ENCODE measurements at places on chromosomes 16 and 17.

DNA sequence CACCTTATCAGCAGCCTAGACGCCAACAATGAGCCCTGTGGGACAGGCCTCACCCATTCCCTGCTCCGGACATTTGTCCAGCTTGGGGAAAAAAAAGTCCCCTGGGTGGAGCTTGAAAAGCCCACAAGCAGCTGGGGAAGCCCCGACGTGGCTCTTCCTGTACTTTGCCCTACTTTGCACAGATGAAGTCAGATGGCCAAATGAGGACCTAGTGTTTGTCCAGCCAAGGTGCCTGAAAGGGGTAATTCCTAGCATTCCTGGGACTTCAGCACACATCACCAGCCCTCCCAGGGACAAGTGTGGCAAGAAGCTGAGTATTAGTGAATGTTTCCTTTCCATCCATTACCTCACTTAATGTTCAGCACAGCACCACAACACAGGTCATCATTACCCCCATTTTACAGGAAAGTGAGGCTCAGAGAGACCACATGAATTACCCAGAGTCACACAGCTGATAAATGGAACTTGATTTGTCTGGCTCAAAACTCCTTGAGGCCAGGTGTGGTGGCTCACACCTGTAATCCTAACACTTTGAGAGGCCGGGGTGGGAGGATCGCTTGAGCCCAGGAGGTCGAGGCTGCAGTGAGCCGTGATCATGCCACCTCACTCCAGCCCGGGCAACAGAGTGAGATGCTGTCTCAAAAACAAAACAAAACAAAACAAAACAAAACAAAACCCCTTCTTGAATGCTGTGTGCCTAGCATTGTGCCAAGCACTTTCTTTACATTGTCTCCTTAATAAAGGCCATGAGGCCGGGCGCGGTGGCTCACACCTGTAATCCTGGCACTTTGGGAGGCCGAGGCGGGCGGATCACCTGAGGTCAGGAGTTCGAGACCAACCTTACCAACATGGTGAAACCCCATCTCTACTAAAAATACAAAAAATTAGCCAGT is 19.9 kb upstream of the PLLP start:
- DNase-seq, result peak; percentile 55

DNA sequence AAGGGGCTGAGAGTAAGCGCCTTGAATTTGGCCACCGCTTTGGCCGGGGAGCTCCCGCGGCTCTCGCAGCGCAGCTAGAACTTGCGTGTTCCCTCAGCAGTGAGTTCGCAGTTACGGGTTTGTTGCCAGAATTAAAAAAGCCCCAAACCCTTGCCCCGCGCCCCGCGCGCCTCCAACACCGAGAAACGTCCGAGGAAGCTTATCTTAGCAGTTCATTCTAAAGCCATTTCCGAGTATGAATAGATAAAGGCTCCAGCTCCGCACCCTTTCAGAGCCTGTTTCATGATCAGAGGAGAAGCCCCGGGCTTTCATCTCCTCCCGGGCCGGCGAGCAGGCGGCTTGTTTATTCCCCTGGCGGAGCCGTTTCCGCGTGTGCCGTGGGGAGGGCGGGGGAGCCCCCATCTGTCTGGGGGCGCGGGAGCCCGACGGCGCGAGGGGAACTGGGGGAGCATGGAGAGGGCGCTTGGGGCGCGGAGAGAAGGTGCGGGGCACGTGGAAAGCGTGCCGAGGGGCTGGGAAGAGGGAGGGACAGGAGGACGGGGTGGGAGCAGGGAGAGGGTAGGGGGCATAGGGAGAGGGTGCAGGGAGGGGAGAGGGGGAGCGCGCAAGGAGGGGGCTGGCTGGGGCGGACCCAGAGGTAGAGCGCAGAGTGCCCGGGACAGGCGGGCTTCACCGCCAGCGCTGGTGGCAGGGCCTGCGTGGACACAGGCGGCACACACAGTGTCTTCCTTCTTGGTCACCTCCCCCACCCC is 9.9 kb downstream of the TBX4 start:
- peak; percentile 64 for DNase-seq

DNA sequence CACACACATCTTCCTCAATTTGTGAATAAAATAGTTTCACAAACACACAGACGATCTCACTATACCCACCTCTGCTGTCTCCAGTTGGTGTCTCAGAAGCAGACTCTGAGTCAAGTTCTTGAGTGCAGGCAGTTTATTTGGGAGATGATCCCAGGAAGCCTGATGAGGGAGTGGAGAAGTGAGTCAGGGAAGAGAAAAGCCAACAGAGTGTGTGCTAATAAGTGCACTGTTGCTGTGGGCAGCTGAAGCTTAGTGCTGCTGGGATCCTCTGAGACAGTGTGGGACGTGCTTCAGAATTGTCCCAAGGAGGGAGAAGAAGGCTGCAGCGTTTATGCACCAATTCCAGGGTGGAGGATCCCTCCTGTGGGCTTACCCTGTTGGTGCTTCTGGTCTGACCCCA is 423.2 kb upstream of the C16orf82 start:
- DNase-seq, result no peak

GRCh38 chr16:58789351-58789750 is 55.2 kb upstream of the GOT2 start:
- no peak for DNase-seq

DNA sequence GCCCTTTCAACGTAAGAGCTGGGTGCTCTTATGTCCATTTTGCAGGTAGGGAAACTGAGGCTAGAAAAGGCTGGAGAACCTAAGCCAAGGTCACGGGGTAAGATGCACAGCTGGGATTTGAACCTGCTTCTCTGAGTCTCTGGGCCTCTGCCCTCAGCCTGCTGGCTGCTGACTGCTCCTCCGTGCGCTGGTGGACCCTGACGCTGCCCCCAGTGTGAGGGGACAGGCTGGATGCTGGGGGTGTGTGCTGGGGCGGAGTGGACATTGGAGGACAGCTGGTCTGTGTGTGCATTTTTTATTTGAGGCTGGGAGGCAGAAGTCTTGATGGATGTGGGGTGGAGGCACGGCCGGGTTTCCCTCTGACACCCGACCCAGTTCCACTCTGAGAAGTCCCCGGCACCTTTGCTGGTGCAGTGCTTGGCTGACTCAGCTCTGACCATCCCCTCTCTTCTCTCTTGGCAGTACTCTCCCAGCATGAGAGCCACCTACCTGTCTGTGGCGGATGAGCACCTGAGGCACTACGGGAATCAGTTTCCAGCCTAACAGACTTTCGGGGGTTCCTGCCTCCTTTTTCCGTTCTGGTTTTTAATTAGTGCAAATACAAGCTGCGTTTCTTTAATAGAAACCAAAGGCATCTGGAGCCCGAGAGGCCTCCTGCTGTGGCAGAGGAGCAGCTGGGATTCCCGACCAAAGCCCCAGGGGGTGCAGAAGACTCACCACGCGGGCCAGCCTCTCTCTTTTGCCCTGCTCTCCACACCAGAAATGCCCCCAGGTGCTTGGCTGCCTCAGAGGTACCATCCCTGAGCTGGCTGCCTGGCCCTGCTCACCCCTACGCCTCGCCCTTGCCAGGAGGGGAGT is 14.1 kb upstream of the DNAI2 start:
- no peak for DNase-seq

DNA sequence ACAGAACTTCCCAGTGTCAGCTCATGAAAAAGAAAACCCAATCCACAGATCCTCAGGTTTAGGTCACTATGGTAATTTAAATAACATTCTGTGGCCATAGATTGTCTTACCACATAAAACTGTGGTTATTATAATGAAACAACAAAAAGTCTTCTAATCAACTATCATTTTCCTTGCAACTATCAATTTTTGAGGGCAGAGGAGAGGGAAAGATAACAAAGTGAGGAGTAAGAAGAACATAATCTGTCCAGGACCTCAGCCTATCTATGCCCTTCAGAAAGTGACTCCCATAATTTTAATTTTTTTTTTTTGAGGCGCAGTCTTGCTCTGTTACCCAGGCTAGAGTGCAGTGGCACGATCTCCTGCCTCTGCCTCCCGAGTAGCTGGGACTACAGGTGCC is 4.0 kb upstream of the GGNBP2 start:
- DNase-seq, result no peak

DNA sequence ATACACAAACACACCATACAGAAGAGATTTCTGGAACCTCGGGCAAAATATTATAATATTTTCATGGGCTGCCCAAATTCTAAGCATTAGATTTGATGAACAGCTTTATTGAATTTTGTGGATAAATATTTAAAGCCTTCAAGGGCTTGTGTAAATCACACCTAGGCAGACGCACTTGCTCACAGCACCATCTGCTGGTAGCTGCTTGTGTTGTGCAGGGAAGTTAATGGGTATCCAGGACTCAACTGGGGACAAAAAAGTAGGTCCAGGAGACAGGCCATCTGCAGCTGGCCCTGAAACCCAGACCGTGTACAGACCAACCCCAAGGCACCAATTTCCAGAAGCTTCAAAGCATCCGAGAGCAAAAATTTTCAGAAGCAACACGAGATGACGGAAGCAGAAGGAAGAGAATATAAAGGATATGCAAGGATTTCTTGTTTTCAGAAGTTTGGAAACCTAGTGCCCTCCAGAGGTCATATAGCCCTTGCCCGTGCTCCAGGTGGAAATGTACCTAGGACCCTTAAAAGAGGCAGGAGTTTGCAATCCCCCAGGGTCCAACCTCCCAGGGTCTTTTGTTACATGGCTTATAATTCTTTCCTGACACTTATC is 140.0 kb downstream of the CHD9NB start:
- DNase-seq, result no peak

DNA sequence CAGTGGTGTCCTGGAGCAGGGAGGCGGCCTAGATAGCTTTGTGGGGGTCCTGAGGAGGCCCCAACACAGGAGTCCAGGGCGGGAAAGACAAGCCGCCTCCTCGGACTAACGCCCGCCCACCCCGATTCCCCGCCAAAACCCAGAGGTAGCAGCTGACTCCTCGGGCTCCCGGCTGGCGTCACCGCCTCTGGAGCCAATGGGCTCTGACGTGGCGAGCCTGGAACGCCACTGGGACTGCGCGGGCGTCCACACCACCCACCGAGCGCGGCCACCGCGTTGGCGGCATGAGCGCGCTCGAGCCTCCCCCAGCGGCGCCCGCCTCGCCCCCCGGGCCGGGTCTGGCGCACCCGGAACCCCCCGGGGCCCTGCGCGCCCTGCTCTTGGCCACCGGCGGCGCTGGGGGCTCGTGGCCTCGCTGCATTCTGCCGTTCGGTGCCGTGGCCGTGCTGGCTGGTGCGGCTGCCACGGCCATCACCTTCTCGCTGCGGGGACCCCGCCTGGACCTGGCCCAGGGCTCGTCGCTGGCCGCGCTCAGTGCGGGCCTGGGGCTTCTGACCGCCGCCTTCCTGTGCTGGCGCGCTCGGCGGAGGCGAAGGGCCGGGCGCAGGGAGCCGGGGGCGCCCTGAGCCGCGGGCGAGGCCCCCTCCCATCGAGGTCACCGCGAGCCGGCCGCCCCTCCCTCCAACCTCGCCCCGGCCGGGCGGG is 3.4 kb upstream of the NTN3 start:
- DNase-seq, result no peak

DNA sequence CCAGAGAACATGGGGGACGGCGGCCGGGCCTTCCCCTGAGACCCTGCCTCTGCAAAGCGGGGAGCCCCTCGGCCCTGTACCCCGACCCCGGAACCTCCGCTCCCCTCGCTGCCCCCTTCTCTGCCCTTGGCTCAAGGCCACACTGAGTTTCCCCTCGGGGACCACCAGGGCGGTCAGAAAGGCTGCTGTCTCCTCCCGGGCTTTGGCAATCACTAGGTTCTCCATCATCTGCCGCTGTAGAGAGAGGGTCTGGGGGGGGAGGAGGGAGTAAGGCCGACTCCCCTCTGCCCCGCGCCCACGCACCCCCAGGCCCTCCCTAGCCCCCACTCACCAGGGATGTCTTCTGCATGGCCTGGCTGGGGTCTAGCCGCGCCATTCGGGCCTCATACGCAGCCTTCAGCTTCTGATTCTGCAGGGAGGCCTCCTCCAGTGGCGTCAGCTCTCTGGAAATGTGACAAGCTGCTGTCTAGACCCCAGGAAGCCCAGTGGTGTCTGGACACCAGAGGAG is 8.4 kb downstream of the VPS9D1 start:
- no peak for DNase-seq

- no peak for DNase-seq
Observed at GRCh38 chr16:49382916-49383315, 9.3 kb downstream of the C16orf78 start.

DNA sequence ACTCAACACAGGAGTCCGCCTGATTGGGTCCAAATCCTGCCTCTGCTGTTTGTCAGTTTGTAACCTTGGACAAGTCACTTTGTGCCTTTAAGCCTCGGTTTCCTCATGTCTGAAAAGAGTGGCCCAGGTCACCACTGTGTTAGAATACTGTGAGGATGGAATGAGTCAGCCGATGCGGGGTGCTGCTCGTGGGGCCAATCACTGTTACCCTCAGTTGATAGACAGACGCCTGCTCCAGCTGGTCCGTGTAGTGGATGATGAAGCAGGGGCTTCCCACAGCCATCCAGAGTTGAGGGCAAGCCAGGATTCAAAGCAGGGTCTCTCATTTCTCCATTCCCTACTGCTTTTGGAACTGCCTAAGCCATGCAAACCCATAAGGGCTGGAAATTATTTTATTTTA is 5.8 kb downstream of the FBXL19 start:
- DNase-seq, result no peak

- no peak for DNase-seq
Observed at GRCh38 chr16:27118526-27118925, 51.8 kb downstream of the C16orf82 start.

- DNase-seq, result no peak
Observed at GRCh38 chr16:88524973-88525662, 45.1 kb upstream of the ZC3H18 start.

GRCh38 chr16:85539084-85539483 is 74.0 kb upstream of the GSE1 start:
- no peak for DNase-seq

DNA sequence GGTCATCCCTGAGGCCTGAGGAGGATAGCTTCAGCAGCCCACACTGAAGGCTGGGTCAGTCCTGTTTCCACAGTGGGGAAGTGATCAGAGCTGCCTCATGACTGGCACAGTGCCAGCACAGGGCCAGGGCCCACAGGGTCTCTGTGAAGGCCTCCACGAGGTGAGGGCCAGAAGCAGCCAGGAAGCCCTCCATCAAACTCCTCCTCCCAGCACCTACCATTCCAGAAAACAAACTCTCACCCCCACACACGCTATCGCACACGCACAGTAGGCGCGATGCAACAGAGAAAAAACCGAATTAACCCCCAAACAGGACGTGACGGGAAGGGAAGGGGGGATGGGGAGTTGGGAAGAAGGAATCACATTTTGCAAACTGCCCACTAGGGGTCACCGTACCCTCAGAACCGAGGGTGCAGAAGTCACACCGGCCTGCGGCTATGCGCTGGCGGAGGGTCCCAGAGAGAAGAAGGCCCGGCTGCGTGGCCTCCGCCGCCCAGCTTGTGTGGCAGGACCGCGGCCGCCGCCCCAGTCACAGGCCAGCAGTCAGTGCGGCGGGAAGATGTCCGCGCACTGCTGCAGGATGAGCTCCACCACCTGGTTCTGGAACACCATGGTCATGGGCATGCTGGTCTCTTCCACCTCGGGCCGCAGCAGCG is 37.6 kb downstream of the ARHGAP27 start:
- DNase-seq, result peak; percentile 83

Measured in spleen (tissue), 13 donors.